ENCODE measurements at places on chromosomes 12 and 14.
A peak's percentile ranks its signal among the peaks of the same experiment; 100 is the strongest.

DNA sequence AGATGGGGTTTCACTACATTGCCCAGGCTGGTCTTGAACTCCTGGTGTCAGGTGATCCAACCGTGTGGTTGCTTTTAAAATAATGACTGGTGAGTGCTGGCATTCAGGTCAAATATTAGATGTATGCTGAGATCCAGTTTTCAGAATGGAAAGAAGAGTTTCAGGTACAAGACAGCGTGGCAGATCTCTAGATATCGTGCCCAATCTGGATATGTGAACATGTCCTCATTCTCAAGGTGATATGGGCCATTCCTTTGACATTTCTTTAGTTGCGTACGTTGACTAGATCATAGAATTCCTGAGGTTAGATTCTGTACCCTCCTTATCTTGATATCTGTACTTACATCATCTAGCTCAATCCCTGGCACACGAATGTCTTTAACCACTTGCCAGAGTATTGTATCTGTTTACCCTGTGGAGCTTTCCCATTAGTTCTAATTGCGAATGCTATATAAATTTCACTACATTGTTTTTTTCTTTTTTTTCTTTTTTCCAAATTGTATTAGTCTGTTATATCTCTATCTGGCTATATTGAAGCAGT lies 80.2 kb downstream of the ANO6 start:
- no peak for DNase-seq

DNA sequence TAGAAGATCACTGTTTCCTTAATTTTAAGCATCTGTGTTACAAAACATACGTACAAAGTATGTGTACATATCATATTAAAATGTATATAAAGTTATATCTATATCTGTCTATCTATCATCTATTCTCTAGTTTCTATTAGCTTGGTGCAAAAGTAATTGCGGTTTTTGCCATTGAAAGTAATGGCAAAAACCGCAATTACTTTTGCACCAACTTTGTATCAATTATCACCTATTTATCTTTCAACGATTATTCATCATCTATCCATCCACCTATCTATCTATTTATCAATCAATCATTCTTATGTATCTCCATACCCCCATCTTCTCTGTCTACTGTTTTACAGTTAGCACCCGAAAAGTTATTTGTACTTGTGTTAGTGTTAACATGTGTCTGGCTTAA lies 447.6 kb downstream of the NRXN3 start:
- no peak for DNase-seq

GRCh38 chr12:84807249-84807648 lies 105.3 kb downstream of the SLC6A15 start:
- DNase-seq: no peak

DNA sequence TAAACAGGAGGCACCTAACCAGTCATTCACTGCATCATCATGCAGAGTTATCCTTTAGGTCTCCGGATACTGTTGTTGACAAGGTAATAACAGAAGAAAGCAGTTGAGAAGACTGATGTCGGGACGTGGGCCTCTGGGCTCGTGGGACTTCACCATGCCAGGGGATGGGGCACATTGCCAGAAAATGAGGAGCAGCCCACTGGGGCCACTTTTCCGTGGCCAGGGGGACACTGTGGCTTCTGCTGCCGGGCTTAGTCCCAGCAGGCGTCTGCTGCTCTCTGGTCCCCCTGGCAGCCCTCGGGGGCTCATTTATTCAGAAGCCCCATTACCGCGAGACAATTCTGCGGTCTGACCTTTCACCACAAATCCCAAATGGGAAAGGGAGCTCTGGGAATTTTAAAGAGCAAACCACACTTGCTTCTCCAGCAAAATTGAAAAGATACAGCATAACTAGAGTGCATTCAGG lies 201.2 kb downstream of the DAD1 start:
- no peak for DNase-seq

DNA sequence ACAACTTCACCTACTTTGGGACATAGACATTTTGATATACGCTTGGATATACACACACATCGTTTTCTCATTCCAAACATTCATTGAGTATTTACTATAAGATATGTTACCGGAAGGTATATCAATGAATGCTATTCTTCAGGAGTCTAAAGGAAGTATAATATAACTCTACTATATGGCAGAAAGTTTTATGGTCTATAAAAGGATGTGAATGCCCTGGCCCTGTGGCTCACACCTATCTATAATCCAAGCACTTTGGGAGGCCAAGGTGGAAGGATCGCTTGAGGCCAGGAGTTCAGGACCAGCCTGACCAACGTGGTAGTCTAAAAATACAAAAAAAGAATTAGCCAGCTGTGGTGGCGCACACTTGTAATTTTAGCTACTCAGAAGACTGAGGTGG lies 5.6 kb downstream of the NRIP2 start:
- DNase-seq: no peak

DNA sequence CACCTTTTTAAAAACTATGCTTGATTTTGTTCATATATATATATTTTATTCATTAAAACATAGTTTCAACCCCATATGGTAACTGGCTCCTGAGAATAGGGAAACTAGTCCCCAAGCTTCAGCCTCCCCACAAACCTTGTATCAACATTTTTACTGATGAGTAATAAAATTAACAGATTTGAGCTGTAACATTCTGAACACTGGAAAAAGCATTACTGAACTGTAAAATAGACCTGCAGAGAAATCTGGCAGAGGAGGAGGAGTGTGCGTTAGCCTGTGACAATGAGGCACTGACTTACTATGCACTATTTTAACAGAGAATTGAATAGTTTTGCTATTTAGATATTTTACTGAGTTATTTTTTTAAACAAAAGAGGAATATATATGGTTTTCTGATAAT lies 43.1 kb downstream of the FRS2 start:
- no peak for DNase-seq

- peak; percentile 22 for DNase-seq
Observed at GRCh38 chr12:58916921-58917511, 3.3 kb downstream of the LRIG3 start.

GRCh38 chr14:81684696-81685095 lies 151.0 kb upstream of the SEL1L start:
- DNase-seq: no peak

DNA sequence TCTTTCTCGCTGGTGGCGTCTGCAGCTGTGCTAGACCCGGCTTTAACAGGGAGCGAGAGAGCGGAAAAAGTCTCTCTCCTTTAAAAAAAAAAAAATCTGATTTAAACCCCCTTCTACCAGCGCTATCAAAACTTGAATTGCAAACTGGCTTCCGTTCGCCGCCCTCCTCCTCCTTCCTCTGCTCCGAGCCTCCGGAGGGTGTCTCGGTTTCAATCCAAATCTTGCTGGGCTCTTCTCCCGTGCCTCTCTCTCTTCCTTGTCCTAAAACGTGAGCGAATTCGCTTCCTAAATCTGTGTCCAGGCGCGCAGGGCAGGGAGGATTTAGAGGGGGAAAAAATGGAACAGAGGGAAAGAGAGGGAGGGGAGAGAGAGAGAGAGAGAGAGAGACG lies 272 bp downstream of the TBX3 start:
- no peak for DNase-seq

DNA sequence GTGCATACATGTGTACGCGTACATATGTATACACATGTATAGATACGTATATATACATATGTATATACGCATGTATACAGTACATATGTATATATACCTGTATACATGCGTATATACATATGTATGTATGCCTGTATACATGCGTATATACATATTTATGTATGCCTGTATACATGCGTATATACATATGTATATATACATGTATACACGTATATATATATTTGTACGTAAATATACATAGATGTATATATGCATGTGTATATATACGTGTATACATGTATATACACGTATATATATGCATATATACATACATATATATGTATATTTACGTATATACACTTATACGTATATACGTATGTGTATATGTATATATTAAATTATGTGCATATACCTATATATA lies 93.9 kb upstream of the ABCD2 start:
- no peak for DNase-seq

GRCh38 chr12:53399896-53400295 lies 19.9 kb downstream of the SP1 start:
- DNase-seq: no peak

DNA sequence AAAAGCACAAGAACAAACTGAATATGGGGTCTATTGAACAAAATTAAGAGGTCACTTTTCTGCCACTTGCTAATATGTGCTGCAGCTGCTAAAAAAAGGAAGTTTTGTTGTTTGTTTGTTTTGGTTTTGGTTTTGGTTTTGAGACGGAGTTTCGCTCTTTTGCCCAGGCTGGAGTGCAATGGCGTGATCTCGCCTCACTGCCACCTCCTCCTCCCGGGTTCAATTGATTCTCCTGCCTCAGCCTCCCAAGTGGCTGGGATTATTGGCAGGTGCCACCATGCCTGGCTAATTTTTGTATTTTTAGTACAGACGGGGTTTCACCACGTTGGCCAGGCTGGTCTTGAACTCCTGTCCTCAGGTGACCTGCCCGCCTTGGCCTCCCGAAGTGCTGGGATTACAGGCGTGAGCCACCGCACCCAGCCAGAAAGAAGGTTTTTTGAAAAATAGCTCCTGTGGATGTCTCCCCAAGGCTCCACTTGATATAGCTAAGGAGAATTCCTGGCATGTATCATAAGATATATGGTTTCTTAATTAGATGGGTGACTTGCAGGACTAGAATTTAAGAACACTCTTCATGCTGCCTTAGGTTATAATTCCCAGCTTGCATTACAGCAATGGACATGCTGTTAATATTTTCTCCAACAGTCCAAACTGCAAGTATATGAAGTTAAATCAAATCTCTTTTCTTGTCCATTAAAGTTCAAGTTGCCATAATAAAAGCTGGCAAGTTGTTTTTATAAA lies 237.6 kb upstream of the AMIGO2 start:
- DNase-seq: no peak

GRCh38 chr14:67532606-67532997 lies 488 bp upstream of the PLEKHH1 start:
- DNase-seq: no peak

- no peak for DNase-seq
Observed at GRCh38 chr14:34235643-34236300, 226.3 kb downstream of the SPTSSA start.

DNA sequence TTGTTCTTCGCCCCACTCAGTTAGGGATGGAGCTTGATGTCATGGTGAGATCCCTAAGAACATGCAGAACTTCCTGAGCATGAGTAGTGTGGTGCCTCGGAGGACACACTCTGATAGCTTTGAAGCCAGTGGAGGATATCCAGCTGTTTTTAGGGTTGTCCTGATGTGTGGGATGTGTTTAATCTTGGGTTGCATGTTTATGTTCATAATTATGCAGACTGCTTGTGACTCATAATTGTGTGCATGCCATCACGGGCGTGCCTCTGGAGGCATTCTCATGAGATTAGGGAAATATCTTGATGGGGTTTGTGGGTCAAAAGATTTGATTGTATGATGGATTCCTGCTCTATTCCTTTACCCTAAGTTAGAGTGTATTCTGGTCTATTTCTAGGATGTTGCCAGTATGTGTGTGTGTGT lies 267.4 kb upstream of the PELI2 start:
- DNase-seq: no peak

DNA sequence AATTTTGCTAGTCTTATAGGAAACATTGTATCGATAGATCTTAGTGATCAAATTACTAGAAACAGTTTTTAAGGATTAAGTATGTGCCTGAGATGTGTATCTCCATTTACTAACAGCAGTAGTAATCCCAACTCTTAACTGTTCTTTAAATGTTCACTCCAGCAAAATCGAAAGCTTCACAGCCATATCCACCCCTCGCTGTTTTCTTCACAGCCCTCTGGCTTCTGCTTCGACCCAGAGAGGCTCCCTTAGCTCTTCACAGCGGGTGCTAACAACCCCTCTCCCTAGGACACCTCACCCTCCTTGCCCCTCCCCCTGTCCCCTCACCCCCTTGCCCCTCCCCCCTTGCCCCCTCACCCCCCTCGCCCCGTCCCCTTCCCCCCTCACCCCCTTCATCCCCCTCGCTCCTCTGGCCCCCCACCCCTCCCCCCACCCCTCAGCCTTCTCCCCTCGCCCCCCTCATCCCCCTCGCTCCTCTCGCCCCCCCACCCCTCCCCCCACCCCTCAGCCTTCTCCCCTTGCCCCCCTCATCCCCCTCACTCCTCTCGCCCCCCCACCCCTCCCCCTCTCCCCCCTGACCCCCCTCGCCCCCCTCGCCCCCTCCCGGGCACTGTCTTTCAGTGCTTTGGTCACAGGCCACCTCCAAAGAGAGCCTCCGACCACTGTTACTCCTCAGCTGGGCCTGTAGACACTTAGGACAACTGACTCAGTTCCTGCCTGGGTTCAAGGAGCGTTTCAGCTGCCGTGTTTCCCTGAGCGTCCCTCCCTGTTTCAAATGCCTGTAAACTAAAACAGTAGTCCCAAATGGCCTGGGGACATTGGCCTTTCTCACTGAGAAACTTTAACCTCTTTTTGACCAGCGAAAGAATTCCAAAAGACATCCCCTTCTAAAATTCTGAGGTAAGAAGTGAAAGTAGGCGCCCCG lies 46.0 kb upstream of the DYNC1H1 start:
- no peak for DNase-seq

- DNase-seq: no peak
Observed at GRCh38 chr12:59182658-59183455, 262.6 kb upstream of the LRIG3 start.

GRCh38 chr14:73500360-73500759 lies 9.6 kb downstream of the RIOX1 start:
- DNase-seq: no peak

DNA sequence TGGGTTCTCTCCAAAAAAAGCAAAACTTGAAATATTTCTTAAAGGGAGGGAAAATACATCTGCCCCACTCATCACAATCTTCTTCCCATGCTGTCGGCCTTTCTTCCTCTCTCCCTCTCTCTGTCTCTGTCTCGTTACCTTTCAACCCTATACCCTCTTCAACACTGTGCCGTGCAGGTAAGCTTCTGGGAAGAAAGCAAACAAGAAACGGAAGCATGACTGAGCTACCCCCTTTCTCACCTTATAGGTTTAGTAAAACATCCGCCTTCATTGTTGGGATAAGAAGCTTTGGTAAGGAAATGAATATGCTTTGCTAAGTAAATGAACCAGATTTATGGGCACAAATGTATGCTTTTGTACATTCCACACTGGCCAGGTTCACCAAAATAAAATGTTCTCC lies 63.0 kb downstream of the TMEM30B start:
- DNase-seq: no peak
